Activated CD4-positive, alpha-beta T cell treated with anti-CD3 and anti-CD28 coated beads for 24 hours (primary cell): ENCODE measurements at places on chromosomes 5 and 9.

DNA sequence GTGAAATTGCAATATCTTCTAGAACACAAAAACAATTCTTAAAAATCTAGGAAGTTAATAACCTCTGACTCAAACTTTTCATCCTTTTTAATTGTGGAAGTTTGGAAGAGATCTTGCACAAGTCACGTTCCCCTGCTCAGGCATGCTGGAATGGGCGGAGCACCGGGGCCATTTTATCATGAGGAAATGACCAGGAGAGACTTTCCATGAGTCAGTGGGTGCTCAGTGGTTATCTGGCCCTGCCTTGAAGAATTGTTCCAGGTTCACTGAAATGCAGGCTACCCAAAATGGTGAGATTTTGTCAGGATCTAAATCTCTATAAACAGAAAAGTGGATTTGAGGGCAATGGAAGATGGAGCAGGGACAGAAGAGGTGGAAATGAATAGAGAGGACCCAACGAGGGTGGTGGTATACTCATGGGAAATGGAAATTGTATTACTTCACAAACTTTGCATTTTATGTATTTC is 61.2 kb downstream of the FYB1 start:
- DNase-seq, result no peak

DNA sequence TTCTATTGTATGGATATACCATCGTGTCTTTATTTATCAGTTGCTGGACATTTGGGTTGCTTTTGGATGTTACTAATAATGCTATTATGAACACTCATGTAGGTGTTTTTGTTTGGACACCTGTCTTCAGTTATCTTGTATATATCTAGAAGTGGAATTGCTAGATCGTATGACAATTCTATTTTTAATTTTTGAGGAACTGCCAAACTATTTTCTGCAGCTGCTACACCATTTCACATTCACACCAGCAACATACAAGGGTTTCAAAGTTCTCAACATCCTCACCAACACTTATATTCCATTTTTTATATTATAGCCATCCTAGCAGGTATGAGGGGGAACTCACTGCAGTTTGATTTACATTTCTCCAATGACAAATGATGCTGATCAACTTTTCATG is 324.6 kb downstream of the CAAP1 start:
- no peak for DNase-seq

GRCh38 chr5:17436761-17437221 is 61.2 kb upstream of the TAF11L2 start:
- DNase-seq, result no peak

- DNase-seq, result no peak
Measured at GRCh38 chr5:31585895-31586270, 53.0 kb upstream of the PDZD2 start.

- no peak for DNase-seq
Measured at GRCh38 chr9:136693490-136694162, 6.4 kb upstream of the AGPAT2 start.

DNA sequence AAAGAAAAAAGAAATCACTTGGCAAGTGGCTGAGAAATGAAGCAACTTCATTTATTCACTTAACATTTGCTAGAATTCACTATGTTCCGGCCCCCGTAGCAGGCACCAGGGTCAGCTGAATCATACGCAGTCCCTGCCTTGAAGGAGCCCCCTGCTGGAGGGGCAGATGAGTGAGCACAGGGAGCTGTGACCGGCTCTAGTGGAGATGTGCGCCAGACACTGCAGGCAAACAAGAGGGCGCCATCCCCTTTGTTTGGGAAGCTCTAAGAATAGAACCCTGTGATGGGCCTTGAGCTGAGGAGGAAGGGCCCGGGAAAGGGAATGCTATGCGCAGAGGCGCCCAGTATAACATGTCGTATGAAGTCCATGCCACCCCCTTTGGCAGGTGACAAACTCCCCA is 20.2 kb upstream of the RPL26L1 start:
- no peak for DNase-seq

GRCh38 chr5:26572480-26572879 is 465.9 kb downstream of the CDH9 start:
- no peak for DNase-seq

DNA sequence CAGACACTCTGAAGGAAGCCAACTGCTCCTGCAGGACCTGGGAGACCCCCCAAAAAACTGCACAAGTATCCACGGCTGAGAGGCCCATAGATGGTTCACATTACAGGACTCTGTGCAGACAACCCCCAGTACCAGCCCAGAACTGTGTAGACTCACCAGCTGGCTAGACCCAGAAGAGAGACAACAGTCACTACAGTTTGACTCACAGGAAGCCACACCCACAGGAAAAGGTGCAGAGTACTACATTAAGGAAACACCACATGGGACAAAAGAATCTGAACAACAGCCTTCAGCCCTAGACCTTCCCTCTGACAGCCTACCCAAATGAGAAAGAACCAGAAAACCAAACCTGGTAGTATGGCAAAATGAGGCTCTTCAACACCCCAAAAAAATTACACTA is 281.2 kb upstream of the RGMB start:
- no peak for DNase-seq
